Fibroblast of skin of back (primary cell): ENCODE measurements at places on chromosomes 6 and 20.

GRCh38 chr20:59634435-59635005 is 30.2 kb downstream of the PHACTR3 start:
- DNase-seq = no peak

DNA sequence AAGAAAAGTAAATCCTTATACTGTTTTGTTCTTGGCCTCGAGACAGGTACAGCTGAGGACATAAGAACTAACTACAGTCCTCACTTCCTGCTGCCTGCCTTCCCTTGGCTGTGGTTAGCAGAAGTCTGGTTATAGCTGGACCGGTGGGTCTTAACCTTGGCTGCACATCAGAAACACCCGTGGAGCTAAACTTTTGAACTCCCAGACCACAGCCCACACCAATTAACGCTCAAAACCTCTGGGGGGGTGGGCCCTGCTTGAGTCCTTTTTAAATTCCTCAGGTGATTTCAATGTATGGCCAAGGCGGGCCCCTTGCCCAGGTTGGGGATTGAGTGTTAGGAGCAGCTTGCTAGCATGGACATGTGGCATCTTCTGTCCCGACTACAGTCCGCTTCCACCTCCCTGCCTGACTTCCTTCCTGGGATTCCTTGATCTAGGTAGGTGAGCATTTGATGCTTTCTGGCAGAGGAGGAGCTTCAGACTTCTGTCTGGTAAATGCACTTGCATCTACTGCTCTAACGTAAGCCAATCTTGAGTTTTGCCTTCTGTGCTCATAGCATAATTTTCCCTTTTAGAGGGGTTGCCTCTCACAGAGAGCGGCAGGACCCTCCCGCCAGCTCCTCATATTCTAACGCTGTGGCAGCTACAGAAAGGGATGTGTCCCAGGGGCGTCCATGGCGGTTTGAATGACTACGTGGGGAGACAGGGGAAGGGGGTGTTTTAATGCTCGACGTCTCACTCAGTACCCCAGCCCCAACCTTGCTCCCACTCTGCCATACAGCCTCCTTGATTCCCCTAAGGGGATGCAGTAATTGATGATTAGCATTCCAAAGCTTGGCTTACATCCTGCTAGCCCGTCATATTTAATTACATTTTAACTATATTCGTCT is 390.1 kb downstream of the ZFAND3 start:
- no peak for DNase-seq

DNA sequence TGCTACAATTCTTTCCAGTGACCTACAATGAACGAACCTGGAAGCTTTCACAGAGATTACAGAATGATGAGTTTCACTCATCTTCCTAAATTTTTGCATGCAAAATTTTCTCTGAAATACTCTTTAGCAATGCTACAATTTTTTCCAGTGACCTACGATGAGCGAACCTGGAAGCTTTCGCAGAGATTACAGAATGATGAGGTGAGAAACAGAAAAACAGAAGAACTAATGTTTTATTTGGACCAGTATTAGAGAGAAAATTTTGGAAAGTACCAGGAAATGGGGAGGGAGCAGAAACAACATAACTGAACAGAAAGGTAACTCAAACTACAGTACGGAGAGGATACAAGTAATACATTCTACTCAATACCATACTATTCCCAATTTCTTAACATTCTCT is 75.0 kb downstream of the IBTK start:
- DNase-seq = no peak

- no peak for DNase-seq
Observed at GRCh38 chr6:25369036-25369432, 89.9 kb downstream of the CARMIL1 start.

GRCh38 chr6:159487636-159488035 is 205.4 kb downstream of the SOD2 start:
- DNase-seq = peak; percentile 15

DNA sequence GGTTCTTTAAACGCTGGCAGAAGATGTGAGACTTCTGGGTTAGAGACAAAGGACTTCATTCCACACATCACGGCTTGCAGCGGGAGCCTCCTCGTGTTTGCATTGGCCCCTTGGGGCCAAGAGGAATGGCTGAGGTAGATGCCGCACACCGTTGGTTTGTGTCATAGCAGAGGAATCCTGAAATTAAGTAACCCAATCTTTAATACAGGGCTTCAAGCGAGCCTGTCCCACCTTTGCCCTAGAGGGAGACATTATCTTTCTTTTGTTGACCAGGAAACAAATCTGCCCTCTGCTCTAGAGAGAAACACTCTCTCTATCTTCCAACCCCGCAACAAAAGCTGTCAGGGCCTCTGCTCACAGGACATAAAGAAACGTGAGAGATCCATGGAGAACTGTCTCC is 277.5 kb upstream of the ZFP64 start:
- no peak for DNase-seq

DNA sequence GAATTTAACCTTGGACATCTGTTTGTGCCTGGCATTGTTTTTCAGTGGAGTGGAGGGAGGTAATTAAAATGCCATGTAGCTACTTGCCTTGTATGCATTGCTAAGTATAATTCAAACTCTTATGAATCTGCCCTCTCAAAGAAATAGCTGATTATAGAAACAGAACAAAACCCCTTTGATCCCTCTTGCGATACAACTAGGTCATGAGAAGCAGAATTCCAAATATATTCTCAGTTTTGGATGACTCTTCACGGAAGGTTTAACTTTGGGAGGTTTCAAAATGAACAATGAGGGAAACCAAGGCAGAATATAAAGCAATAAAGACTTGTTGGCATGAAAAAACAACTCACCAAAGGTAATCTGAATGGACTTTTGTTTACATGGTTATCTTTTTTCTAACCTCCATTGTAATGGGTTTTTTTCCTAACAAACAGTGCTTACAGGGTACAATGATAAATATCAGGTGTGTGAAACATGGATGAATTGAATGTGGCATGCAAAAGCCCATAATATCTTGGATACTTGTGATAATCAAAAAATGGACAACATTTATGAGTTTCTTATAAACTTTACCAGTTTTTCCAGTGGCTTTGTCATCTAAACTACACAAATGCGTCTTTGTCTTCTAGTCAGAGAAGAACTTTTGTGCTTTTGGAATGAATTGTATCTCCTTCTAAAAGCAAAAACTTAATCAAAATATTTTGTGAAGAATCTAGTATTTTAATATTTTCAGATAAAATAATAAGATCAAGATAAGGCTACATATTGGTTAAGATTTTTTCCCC is 15.7 kb upstream of the HEY2 start:
- DNase-seq = no peak

DNA sequence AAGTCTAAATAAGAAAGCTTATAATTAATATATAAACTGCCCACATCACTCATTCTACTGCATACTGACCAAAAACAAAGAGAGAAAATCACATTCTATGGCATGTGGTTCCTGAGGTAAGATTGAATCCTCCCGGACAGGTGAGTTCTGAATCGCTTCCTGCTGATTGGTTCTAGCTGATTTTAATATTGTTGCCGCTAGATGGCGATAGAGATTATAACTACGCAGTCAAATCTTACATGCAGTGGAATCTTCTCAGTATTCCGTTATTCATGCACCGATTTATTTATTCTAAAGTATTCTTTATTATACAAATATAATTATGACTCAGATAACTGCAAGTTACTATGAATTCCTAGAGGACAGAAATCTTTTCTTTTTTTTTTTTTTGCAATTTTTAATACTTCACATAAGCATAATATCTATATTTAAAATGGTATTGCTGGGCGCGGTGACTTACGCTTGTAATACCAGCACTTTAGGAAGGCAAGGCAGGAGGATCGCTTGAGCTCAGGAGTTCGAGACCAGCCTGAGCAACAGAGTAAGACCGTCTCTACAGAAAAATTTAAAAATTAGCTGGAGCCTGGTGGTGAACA is 24.2 kb upstream of the TMX4 start:
- peak; percentile 51 for DNase-seq

DNA sequence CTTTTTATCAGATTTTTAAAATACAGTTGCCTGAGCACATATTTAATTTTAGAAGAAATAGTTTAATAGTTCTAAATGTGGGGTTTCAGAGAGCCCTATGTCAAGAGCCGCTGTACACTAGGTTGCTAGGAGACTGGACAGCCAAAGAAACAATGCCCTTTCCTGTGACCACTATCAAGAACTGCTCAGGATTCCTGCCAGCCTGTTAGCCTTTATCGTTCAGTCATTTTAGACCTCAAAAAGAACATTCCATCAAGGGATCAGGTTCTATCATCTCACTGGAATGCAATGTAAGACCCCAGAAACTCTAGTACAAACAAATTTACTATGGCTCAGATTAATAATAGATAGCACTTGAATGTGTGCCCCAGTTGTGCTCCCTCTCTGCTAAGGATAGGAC is 181.2 kb upstream of the CCN2 start:
- DNase-seq = peak; percentile 75

GRCh38 chr20:62603021-62603906 is 39.0 kb upstream of the SLCO4A1 start:
- no peak for DNase-seq

DNA sequence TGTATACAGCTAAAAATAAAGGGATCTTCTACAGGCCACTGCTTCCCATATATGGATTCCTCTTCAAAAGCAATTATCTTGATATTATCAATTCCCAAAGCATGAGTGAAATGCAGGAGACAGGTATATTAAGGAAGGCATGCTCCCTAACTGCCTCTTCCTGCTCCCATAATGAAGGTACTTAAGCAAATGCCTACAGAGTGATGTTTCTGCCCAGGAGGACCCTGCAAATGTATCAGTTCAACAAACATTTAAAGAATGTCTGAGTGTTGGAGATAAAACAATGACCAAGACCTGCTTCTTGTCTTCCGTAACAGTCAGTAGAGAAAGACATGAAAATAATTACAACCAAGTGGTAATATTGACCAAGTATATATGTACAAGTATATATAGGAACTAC is 4.2 kb downstream of the UBE2J1 start:
- peak; percentile 42 for DNase-seq

DNA sequence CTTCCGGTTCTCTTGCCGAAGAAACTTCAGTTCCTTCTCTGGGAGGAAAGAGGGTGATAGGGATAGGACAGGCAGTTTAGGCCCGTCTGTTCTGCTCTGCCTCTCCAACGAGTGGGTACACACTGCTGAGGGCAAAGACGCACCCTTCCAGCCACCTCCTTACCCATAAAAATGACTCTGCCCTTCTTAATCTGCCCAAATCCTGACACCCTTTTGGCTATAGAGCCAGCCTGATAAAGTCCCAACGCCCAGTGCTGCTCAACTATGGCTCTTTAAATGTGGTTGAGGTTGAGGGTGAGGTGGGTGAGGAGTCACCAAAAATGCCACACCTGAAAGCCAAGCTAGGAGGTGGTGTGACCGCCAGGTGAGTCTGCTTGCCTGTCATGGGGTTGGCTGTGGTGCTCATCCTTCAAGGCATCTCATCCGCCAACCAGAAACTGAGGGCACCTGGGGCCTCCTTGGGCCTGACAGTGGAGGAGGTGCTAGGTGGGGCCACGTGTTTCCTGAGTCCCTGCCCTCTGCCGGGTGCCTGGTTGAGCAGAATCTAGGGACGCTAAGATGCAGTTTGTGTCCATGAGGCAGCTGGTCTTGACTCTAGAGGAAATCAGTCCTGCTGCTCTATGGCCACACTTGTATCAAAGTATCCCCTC is 16.3 kb downstream of the CCDC167 start:
- no peak for DNase-seq

DNA sequence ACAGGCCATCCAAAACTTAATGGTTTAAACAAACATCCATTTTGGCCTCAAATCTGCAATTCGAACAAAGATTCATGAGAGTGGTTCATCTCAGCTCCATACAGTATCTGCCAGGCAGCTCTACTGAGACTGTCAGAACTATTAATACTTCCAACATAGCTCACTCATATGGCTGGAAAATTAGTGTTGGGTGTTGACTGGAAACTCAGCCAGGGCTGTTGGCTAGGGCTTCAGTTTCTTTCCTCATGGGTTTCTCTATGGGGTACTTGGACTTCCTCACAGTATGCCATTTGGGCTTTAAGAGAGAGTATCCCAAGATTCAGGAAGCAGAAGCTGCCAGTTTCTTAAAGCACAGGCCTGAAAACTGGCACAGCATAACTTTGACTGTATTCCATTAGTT is 240.3 kb downstream of the TPBG start:
- no peak for DNase-seq

- no peak for DNase-seq
Observed at GRCh38 chr20:4813076-4813862, 91.6 kb downstream of the PRND start.

GRCh38 chr20:4697189-4697830 is 24.4 kb upstream of the PRND start:
- no peak for DNase-seq

DNA sequence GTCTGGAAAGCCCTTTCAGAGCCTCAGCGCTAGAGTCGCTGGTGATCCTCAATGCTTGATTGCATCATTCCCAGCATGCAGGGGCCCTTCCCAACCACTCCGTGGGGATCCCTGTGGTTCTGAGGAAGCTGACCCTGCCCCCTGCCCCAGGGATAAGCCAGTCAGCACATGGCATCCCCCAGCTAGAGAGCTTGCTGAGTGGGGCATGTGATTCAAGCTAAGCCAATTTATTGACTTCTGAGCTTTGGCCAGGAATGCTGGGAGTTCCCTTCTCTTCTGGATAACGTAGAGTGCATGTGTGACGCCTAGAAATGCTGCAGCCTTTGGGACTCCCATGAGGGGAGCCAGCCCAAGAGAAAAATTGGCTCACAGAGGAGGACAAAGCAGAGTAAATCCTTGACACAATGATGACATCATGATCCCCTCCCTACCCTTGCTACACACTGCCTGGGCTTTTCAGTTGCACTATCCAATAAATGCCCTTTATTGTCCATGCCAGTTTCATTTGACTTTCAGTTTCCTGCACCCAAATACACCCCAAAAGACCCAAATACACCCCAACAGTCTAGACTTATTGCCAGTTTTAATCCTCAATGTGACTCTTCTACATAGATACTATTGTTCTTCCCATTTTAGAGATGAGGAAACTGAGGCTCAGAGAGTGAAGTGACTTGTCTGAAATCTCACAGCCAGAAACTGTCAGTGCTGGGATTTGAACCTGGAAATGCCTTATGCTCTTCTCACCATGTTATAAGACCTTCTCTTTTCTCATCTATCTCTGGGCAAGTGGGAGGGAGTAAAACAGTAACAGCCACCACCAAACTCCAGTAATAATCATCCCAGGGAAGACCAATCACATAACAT is 34.3 kb downstream of the KCNB1 start:
- peak; percentile 17 for DNase-seq

- peak; percentile 99 for DNase-seq
Observed at GRCh38 chr20:10558635-10559187, 115.1 kb downstream of the JAG1 start.

- no peak for DNase-seq
Observed at GRCh38 chr20:21520702-21521595, 7.1 kb upstream of the NKX2-2 start.

GRCh38 chr6:126072172-126072571 is 85.8 kb downstream of the TRMT11 start:
- DNase-seq = no peak

GRCh38 chr6:133369773-133370272 is 128.7 kb downstream of the EYA4 start:
- DNase-seq = no peak

DNA sequence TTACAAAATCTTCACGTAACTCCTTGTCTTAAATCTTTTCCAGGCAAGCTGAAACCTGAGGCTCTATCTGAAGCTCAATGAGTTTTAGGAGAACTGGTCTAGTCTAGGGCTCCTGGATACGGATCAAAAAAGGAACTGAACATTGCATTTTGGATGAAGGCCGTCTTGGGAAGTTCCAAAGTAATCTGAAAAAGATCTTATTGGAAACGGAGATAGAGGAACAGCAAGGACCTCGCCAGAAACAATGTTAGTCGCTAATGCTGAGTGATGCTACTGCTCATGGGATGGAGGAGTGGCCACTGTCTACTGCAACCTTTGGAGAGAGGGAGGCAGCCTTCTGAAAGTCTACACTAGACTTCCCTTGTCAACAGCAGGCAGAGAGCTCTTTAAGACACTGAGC is 91.4 kb upstream of the ATXN1 start:
- no peak for DNase-seq
